ENCODE measurements at places on chromosomes 16 and 17.

- H3K4me3 ChIP-seq, result no peak overlapping the region
- H3K27me3 ChIP-seq, result no peaks in the 10 kb centered on the region
- no peaks in the 10 kb centered on the region for H3K36me3 ChIP-seq
- H3K4me1 ChIP-seq, result no peaks in the 10 kb centered on the region
Measured at GRCh38 chr16:10362077-10362863, 23.6 kb upstream of the ATF7IP2 start.

DNA sequence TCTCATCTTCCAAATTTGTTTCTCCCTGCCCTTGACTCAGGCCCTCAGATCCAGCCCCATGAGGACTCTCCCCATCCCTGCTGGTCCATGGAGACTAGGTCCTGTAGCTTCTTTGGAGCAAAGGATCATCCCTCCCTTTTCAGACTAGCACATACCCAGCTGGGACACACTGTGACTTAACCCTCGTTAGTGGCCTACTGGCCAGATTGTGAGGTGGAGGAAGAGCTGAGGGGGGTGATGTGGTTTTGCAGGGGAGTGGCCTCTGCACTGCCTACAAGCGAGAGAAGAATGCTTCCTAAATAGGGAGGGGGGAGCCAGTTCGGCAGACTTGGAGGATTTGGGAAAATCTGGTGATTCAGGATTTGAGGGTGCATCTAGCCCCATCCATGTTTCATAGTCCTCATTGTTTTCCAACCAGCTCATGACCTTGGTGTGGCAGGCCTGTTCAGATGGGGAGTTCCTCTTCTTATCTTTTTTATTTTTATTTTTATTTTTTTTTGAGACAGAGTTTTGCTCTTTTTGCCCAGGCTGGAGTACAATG lies 47.8 kb upstream of the SLC47A1 start:
- no peaks in the 10 kb centered on the region for H3K27me3 ChIP-seq
- no peak overlapping the region for H3K4me3 ChIP-seq
- H3K36me3 ChIP-seq, result no peaks in the 10 kb centered on the region

GRCh38 chr16:4277987-4278513 lies 5.2 kb upstream of the TFAP4 start:
- no peaks in the 10 kb centered on the region for H3K36me3 ChIP-seq
- no peaks in the 10 kb centered on the region for H3K27me3 ChIP-seq
- H3K27ac ChIP-seq, result no peak overlapping the region
- no peak overlapping the region for H3K4me3 ChIP-seq
- DNase-seq, result no peak

DNA sequence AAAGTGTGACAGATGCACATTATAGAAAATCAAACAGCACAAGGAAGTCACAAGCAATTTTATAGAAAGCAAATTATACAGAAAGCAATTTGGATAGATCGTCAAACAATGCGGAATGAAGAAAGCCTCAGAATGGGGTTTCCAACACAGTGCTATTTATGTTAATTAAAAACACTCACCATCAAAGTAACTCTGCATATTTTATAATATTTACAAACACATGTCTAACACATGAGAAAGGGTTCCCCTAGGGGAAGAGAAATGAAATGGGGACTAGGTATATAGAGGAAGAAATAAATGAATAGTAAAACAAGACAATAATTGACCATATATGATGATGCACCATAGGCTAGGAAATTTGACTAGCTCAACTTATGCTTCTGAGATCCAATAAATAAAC lies 171.2 kb upstream of the XYLT1 start:
- DNase-seq, result no peak
- H3K4me1 ChIP-seq, result no peaks in the 10 kb centered on the region
- no peak overlapping the region for H3K27ac ChIP-seq

GRCh38 chr16:54346041-54346440 lies 59.5 kb upstream of the IRX3 start:
- DNase-seq, result peak; percentile 57
- H3K36me3 ChIP-seq, result no peaks in the 10 kb centered on the region
- H3K4me1 ChIP-seq, result peaks cover 12% of the 10 kb centered on the region
- no peak overlapping the region for H3K4me3 ChIP-seq

- DNase-seq, result no peak
- no peaks in the 10 kb centered on the region for H3K36me3 ChIP-seq
- H3K27ac ChIP-seq, result no peak overlapping the region
- no peaks in the 10 kb centered on the region for H3K4me1 ChIP-seq
- H3K27me3 ChIP-seq, result no peaks in the 10 kb centered on the region
Measured at GRCh38 chr17:75822800-75823166, 21.4 kb downstream of the UNC13D start.

GRCh38 chr16:89422905-89423630 lies 67.3 kb downstream of the ANKRD11 start:
- no peak overlapping the region for H3K4me3 ChIP-seq
- no peaks in the 10 kb centered on the region for H3K36me3 ChIP-seq
- H3K27me3 ChIP-seq, result no peaks in the 10 kb centered on the region
- peak overlapping the region; percentile 36 for H3K27ac ChIP-seq

DNA sequence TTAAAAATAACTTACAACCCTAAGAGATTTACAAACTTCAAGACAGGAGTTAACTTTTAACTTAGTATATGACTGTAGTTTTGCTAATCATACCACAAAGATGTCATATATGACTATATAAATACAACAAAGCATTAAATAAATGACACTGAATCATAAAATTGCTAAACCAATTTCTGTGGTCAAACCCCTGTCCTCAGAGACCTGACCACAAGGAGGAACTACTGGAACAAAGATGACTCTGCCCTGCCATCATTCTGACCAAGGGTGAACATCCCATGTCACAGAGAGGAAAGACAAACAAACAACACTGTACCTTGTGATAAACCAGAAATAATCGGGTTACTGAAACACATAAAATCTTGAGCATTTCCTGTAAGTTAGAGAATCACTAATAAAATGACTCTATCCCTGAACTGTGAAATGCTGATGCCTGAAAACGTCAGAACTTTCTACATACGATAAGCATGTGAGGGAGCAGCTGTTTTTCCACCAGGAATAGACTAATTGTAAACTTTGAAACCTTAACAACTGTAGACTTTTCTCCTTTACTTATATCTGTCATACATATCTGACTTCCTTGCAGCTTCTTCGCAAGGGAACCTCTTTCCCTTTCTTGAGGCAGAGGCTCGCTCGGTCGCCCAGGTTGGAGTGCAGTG lies 47.9 kb downstream of the WDR59 start:
- H3K4me3 ChIP-seq, result no peak overlapping the region
- peaks cover 8% of the 10 kb centered on the region for H3K4me1 ChIP-seq
- peak overlapping the region; percentile 13 for H3K27ac ChIP-seq
- H3K27me3 ChIP-seq, result no peaks in the 10 kb centered on the region

GRCh38 chr17:73459980-73460379 lies 148.2 kb upstream of the CDC42EP4 start:
- H3K4me3 ChIP-seq, result no peak overlapping the region
- no peak for DNase-seq
- no peak overlapping the region for H3K27ac ChIP-seq
- H3K36me3 ChIP-seq, result no peaks in the 10 kb centered on the region
- H3K4me1 ChIP-seq, result no peaks in the 10 kb centered on the region

- DNase-seq, result peak; percentile 34
- H3K27ac ChIP-seq, result no peak overlapping the region
- H3K4me3 ChIP-seq, result peak overlapping the region; percentile 98
- H3K4me1 ChIP-seq, result peaks cover 7% of the 10 kb centered on the region
- H3K27me3 ChIP-seq, result no peaks in the 10 kb centered on the region
Measured at GRCh38 chr17:2338315-2338657, 985 bp downstream of the SGSM2 start.

DNA sequence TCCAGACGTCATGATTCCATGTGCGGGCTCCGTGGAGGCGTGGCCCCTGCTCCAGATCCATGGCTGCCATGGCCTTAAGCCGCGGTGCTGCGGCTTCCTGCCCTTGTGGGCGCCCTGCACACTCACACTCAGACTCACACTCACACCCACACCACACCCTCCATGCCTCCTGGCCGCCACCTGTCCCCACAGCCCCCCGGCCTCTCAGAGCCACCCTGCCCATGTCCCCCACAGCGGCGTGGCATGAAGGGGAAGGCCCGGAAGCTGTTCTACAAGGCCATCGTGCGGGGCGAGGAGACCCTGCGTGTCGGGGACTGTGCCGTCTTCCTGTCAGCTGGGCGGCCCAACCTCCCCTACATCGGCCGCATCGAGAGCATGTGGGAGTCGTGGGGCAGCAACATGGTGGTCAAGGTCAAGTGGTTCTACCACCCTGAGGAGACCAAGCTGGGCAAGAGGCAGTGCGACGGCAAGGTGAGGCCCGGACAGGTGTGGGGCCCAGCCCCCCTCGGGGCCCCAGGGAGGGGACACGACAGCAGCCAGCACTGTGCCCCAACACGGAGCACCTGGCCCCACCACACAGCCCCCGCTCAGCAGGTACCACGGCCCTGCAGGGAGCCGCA lies 50.0 kb downstream of the ACTG1 start:
- no peak overlapping the region for H3K4me3 ChIP-seq
- H3K36me3 ChIP-seq, result no peaks in the 10 kb centered on the region
- H3K27me3 ChIP-seq, result no peaks in the 10 kb centered on the region
- DNase-seq, result no peak
- H3K4me1 ChIP-seq, result no peaks in the 10 kb centered on the region
- H3K27ac ChIP-seq, result no peak overlapping the region

GRCh38 chr16:9334103-9334502 lies 242.7 kb downstream of the HAPSTR1 start:
- no peaks in the 10 kb centered on the region for H3K27me3 ChIP-seq
- H3K4me3 ChIP-seq, result no peak overlapping the region
- H3K4me1 ChIP-seq, result no peaks in the 10 kb centered on the region
- DNase-seq, result no peak
- no peak overlapping the region for H3K27ac ChIP-seq
- H3K36me3 ChIP-seq, result no peaks in the 10 kb centered on the region

- no peak overlapping the region for H3K27ac ChIP-seq
- no peaks in the 10 kb centered on the region for H3K27me3 ChIP-seq
- no peak for DNase-seq
- no peaks in the 10 kb centered on the region for H3K4me1 ChIP-seq
Measured at GRCh38 chr16:66196770-66197169, 169.7 kb upstream of the CDH5 start.

DNA sequence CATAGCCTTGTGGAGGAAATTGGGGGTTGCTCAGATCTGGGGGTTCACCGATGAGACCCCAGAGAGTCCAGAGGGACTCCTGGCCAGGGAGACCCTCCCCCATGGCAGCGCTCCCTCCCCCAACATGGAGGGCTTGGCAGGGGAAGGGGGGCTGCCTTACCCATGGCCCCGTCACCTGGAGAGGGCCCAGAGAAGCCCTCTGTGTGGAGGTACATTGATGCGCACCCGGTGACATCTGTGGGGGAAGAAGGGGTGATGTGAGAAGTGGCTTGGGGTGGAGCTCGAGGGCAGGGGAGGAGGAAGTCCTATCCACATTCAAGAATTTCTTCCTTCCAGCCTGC lies 16.2 kb downstream of the ETV4 start:
- H3K27ac ChIP-seq, result no peak overlapping the region
- no peaks in the 10 kb centered on the region for H3K36me3 ChIP-seq
- peaks cover 10% of the 10 kb centered on the region for H3K4me1 ChIP-seq

DNA sequence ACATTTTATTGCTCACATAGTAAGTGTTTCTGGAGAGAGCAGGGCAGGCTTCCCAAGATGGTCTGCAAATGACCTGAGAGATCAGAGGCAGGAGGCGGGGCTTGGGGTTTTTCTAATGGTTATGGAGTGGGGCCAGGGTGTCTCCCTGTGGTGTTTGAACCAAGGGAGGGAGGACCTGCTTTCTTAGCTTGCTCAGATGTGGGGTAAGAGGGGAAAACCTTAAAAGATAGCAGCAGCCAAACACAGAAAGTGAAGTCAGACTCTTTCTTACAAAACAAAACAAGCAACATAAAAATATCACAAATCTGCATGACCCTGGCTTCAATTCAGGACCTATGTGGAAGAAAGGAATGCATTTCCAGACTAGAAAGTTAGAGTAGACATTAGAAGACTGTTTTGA lies 22.9 kb upstream of the DNAJA2 start:
- DNase-seq, result no peak
- H3K4me3 ChIP-seq, result no peak overlapping the region
- no peaks in the 10 kb centered on the region for H3K4me1 ChIP-seq
- H3K27me3 ChIP-seq, result no peaks in the 10 kb centered on the region

All from GM23248 (cell line).